ENCODE measurements at places on chromosomes 4 and X.

GRCh38 chrX:47743504-47743903 lies 84.5 kb upstream of the UXT start:
- DNase-seq: no peak

DNA sequence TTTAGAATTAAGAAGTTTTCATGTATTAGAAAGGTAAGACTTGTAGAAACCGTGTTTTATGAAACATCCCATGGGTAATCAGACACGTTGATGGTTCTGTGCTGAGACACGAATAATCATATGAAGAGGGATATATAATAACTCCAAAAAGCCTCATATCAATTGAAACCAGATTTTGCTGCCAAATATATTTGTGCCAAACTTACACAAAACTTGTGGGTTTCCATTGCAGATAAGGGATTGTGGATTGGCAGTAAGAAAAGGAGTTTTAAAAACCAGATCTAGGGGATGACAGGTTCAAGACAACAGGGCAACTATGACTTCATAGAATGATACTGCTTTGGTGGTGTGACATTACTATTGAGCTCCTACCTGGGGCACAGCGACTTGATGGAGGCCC lies 616.1 kb downstream of the BCOR start:
- DNase-seq: no peak

DNA sequence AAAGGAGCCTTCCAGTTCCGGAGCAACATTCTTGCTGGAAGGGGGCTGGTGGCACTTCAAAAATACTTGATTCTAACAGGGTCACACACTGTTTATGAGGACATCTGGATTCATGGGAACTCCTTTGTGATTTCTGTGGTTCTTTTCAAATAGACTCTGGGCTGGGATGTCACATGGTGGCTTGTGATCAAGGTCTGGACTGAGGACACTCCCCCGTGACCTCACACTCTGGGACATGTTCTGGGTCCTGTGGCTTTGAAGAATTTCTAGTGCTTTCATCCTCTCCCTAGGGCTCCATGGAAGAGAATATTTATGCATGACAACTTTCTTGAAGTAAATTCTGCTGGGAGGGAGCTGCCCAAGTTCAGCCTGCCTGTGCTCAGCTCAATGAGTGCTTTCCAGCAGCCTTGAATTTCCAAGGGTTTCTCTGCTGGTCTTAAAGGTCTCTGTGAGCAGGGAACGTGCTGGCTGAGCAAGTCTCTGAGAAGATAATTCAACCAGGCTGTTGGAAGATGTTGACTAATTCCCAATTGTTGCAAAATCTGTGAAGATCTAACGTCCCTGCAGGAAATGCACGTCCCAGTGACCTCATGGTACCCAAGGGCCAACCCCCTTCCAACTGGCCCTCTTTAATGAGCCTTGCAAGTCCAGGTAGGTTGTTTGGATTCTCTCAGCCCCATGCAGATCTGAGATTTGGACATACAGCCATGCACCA lies 36.3 kb downstream of the GPR143 start:
- no peak for DNase-seq

- DNase-seq: peak; percentile 27
Observed at GRCh38 chr4:151801547-151802516, 41.0 kb upstream of the GATB start.

- DNase-seq: no peak
Observed at GRCh38 chr4:177182166-177182565, 127.5 kb upstream of the NEIL3 start.

DNA sequence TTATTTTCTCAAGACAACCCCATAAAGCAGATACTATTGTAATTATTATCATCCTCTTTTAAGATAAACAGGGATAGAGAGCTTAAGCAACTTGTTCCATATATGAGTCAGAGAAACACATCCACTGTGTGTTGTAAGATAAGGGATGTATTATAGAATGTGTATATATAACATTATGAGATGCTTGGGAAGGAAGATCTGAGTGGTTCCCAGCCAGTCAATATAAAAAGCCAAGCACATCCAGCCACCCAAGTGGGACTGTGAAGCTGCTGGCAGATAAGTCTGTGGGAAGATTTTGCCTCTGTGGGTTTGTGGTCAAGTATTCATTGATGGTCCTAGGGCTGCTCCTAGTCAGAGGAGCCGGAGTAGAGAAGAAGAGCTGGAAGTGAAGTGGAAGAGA lies 16.5 kb upstream of the BMPR1B start:
- no peak for DNase-seq

GRCh38 chrX:46758163-46758955 lies 559 bp downstream of the SLC9A7 start:
- DNase-seq: no peak

- no peak for DNase-seq
Observed at GRCh38 chrX:46278572-46278971, 266.6 kb downstream of the ZNF674 start.

GRCh38 chr4:140130677-140131076 lies 23.3 kb downstream of the MAML3 start:
- DNase-seq: no peak

DNA sequence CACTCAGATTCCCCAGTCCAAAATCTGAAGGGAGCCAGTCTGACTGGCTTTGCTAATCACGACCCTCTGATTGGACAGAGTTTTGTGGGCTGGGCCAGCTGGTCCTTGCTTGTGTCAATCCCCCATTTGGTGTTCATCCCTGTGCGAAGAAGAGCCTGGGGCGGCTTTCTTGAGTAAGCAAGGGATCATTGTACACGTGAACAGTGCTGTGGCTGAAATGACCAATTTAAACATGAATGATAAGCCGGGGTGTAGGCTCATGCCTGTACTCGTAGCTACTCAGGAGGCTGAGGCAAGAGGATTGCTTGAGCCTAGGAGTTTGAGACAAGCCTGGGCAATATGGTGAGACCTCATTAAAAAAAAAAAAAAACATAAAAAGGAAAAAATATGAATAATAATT lies 379.1 kb downstream of the RAPGEF2 start:
- no peak for DNase-seq
